Mesothelial cell of epicardium (in vitro differentiated cells): ENCODE measurements at places on chromosomes 4 and X.

- DNase-seq, result no peak
These were observed 1.9 kb upstream of the TBC1D14 start for GRCh38 chr4:6907658-6908191.

- DNase-seq, result peak; percentile 78
These were observed 37.3 kb upstream of the CDKN2AIP start for GRCh38 chr4:183407128-183407585.

DNA sequence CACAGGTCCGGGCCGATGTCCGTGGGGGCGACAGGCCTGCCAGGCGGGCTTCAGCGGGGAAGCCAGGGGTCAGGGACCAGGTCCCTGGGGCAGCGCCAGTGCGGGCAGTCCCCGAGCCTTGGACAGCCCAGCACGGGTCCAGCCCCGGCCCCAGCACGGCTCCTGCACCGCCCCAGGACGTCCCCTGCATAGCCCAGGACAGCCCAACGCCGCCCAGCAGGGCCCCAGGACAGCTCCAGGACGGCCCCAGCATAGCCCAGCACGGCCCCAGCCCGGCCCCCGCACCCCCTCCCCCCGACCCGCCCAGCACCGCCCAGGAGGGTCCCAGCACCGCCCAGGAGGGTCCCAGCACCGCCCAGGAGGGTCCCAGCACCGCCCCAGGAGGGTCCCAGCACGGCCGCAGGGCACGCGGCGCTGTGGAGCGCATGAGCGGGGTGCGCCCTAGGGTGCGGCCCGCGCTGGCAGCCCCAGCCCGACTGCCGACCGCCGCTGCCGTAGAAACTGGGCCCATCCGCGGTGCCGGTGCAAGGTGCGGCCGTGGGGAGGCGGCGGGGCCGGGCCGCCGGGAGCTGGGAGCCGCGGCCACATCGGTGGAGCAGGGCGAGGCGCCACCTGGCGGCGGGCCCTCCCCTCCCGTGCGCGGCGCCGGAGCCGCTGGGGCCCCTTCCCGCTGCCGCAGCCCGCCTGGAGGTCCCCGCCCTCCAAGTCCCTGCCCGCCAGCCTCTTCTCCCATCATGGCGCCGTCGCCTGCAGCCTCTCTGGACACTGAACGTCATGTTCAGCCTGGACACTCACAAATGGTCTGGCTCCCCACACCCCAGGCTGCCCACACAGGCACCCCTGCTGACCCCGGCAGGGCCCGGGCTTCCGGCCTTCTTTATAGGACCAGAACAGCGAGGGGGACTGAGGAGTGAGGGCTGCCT is 106.8 kb upstream of the NKX1-1 start:
- DNase-seq, result peak; percentile 80

- DNase-seq, result no peak
These were observed 236.7 kb downstream of the SLC7A11 start for GRCh38 chr4:138005486-138005885.

DNA sequence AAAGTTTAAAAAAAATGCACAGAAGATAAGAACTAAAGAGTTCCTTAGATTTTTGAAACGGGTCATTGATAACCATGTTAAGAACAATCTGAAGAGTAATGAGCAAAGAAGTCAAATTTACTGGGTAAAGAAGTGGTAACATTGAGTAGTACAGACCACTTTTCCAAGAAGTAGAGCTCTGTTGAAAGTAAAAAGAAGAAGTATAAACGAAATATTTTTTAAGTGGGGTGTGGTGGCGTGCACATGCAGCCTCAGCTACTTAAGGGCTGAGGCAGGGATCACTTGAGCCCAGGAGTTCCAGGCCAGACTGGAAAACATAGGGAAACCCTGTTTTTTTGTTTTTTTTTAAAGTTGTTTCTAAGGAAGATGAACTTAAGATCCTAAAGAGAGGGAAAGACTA is 68.5 kb downstream of the UBA6 start:
- no peak for DNase-seq

- DNase-seq, result no peak
These were observed 13.9 kb upstream of the RASL11B start for GRCh38 chr4:52848254-52848653.

- DNase-seq, result no peak
These were observed 31.7 kb downstream of the RBBP7 start for GRCh38 chrX:16838202-16839066.

DNA sequence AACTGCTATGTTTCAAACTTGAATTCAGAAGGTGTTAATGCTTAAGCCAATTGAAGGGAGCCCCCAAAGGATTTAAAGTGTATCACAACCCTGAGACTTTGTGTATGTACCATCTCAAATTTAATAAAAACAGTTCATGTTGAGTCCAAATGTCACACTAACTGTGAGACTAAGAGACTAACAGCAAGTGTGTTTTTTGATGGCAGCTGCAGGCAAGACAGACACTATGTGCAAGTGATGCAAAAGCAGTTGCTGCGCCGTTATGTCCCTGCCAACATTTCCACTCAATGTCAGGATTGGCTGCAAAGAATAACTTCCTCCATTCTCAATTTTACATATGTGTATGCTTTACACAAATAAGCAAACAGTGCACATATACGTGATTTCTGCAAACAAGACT is 594.6 kb downstream of the IL15 start:
- DNase-seq, result no peak

DNA sequence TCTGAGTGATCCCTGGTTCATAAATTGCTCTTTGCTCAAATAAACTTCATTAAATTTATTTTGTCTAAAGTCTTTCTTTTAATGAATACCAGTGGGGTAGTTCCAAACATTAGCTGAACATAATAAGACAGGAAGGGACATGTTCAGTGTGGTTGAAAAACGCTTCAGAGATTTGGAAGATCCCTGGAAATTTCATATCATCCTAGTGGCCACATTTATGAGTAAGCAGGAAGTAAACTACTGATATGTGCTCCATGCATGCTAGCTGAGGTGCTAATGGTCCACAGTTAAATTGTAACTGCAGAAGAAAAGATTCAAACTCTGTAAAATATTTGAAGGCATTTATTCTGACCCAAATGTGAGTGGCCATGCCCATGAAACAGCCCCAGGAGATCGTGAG is 1328.7 kb downstream of the ADGRL3 start:
- no peak for DNase-seq

- no peak for DNase-seq
These were observed 631.4 kb upstream of the CT83 start for GRCh38 chrX:117094149-117094548.

DNA sequence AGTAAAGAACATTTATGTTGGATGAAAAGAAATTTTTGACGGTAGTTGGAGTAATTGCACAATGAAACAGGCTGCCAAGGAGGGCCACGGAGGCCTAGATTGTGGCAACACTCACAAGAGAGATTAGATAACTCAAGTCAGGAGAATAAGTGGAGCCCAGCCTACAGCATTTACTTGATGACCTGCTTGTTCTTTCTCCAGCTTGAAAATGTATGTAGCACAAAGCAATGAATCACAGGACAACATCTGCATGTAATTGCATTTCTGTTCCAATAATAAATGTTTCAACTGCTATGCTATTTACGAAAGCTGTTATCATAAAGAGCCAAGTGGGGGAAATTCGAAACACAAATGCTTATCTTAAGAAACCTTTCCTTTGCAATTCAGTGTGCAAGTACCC is 221.2 kb upstream of the MID1 start:
- no peak for DNase-seq

DNA sequence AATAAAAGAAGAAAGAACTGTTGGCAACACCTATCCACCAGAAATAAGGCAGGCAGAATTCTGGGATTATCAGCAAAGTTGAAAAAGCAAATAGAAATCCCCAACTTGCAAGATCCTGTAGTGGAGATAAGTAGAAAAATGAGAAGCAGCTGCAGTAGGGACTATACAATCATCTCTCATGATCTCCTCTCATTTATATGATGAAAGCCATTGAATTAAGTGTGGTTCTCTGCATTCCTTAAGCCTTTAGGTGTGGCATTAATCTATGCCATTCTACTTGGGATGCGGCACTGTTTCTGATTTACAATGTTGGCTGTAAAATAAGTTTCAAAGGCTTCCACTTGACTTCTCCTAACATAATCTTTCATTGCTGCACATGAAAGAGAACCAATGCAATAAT is 869.8 kb downstream of the TRAM1L1 start:
- no peak for DNase-seq

GRCh38 chr4:88600176-88600838 is 8.0 kb downstream of the HERC3 start:
- DNase-seq, result no peak

DNA sequence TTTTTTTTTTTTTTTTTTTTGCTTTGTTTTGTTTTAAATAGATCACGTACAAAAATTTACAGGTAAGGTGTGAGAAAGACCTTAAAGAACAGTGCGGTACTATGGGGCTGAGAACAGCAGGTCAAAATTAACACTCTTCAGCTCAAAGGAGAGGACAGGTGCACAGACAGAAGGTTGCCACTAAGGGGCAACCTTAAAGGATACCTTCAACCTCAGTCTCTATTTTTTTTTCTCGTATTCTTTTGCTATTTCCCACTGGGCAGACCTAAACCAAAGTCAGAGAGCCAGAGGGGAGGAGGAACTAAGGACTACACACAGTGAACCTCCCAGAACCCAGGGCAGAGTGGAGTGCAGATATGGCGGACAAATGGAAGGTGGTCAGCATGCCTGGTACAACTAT is 1984.3 kb upstream of the IGFBP7 start:
- no peak for DNase-seq

DNA sequence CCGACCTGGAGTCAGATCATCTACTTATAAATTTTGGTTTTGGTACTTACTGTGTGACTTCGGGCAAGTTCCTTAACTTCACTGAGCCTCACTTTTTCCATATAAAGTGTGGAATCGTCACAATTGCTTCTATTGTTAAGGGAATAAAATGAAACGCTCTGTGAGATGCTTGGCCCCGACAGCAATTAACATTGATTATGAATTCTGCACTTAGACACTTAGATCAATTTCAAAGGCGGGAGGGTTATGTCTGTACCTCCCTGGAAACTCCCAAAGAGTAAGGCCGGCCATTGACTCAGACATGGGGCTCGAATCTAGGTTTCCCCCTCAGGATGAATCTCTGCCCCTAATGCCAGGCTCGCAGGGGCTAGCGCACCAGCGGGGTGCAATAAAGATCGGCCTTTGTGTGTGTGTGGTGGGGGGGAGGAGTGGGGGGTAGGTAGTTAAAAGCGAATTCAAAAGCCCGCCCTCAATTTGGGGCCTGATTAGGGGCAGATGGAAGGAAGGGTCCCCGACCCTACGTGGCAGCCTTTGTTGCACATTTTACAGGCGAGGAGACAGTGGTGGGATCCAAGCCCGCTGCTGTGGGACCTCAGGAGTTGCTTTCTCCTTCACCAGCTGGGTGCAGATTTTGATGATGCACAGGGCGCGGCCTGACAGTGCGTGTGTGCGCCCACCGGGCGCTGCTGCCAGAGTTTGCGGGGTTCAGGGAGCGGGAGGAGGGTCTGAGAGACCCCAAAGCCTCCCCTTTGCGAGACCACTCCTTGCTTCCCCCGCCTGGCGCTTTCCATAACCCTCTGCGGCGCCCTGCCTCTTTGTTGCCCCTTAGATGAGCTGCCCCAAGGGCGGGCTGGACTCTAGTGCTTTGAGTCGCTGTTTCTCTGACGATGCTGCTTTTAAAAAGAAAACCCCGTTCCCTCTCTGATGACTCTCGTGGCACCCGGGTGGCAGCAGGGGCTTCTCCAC is 9.6 kb downstream of the MSX1 start:
- DNase-seq, result no peak

GRCh38 chrX:123322536-123322935 is 138.5 kb downstream of the GRIA3 start:
- no peak for DNase-seq

DNA sequence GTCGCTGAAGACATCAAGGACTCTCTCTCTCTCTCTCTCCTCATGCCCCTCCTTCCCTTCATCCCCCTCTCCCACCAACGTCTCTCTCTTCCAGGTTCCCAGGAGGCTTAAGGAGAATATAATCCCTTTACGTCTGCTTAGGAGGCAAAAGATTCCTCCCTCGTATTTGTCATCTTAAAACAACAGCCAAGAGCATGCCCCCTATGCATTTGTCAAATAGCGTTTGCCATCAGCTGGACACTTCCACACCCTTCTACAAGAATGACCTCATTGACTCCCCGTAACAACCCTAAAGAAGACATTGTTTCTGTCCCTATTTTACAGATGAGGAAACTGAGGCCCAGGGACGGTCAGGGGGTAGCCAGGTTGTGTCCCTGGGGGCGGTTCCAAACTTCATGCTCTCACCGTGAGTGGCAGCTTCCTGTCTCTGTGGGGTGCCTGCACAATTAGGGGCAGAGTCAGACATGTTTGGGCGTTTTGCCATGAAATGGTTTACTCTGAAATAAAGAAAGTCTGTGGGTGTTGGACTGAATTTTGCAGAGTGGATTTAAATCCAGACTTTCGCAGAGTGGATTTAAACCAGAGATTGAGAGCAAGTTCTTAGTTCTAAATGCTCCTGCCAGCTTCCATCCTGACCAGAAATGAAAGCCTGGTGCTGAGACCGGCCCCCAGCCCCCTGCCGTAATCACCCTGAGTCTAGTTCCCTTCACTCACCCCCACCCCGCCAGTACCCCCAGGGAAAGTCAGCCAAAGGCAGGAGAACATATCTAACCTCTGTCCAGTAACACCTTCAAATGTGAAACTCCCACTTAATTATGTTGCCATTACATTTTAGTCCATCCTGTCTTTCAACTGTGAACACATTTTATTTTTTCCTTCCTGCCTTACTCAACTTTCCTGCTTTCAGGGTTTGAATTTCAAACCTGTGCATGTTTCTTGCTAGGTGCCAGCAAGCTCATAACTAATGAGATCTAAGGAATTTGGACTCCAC is 44.3 kb upstream of the TBL1X start:
- no peak for DNase-seq
